T-helper 17 cell (primary cell): ENCODE measurements at places on chromosomes 16 and 17. TPM values are rescaled to one million over a fixed set of nuclear protein-coding genes. Genes with fewer than 3 reads are reported as not detected.
A peak's percentile ranks its signal among the peaks of the same experiment; 100 is the strongest.

DNA sequence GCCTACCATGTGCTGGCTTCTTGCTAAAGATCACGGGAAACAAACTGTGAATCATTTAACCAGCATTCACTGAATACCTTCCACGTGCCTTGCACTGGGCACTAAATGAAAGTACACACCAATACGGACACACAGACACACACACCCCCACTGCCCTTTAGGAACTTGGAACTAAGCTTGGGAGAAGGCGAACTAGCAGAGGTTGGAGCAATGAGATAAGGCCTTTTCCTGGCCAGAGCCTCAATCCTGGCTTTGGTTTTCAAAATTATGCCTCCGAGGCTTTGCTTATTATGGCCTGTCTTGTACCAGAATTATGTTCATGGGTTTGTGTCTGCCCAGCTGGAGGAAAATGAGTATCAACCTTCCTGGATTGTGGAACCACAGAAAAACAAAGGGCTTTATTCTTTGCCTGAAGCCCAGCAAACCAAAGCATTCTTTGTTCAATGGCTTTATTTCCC lies 32.3 kb downstream of the CPPED1 start:
- no peak for DNase-seq
- H3K27me3 ChIP-seq, result no peaks in the 10 kb centered on the region
- peaks cover 9% of the 10 kb centered on the region for H3K36me3 ChIP-seq

DNA sequence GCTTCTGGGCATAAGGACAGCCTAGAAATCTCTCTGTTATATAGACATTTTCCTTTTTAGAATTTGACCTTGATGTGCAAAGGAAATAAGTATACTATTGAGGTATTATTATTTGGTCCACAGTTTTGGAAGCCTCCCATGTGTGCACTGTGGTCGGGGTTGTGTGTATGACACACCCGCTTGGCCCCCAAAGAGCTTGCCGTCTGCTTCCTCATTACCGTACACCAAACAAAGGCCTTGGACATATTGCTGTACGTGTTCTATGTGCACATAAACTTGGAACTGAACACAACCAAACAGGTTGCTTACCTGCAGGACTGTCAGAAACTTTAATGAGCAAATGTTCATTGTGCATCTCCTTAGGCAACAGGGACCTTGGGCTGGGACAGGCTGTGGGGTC lies 38.2 kb downstream of the METRNL start:
- H3K36me3 ChIP-seq, result peaks cover 3% of the 10 kb centered on the region
- H3K4me1 ChIP-seq, result peaks cover 16% of the 10 kb centered on the region
- H3K27ac ChIP-seq, result no peak overlapping the region
- no peak overlapping the region for H3K4me3 ChIP-seq

- H3K27ac ChIP-seq, result no peak overlapping the region
- H3K4me3 ChIP-seq, result no peak overlapping the region
- no peaks in the 10 kb centered on the region for H3K36me3 ChIP-seq
- H3K4me1 ChIP-seq, result no peaks in the 10 kb centered on the region
- no peak for DNase-seq
These were observed 162.1 kb upstream of the MPHOSPH6 start for GRCh38 chr16:82331974-82332750.

DNA sequence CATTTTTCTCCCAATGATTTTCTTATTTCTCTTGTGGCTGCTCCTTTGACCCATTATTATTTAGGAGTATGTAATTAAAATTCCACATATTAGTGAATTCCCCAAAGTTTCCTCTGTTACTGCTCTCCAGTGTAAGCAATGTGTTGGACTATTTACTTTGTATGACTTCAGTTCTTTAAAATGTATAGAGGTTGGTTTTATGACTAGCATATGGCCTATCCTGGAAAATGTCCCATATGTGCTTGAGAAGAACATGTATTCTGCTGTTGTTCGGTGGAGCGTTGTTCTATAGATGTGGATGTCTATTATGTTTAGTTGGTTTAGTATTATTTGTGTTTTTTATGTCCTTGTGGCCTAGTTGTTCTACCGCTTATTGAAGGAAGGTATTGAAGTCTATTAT lies 6.0 kb upstream of the NT5M start:
- no peaks in the 10 kb centered on the region for H3K4me1 ChIP-seq
- H3K4me3 ChIP-seq, result no peak overlapping the region
- no peaks in the 10 kb centered on the region for H3K36me3 ChIP-seq

- peaks cover 4% of the 10 kb centered on the region for H3K27me3 ChIP-seq
- H3K4me1 ChIP-seq, result no peaks in the 10 kb centered on the region
- no peak overlapping the region for H3K27ac ChIP-seq
These were observed 415.0 kb upstream of the MAF start for GRCh38 chr16:80015566-80015965.

DNA sequence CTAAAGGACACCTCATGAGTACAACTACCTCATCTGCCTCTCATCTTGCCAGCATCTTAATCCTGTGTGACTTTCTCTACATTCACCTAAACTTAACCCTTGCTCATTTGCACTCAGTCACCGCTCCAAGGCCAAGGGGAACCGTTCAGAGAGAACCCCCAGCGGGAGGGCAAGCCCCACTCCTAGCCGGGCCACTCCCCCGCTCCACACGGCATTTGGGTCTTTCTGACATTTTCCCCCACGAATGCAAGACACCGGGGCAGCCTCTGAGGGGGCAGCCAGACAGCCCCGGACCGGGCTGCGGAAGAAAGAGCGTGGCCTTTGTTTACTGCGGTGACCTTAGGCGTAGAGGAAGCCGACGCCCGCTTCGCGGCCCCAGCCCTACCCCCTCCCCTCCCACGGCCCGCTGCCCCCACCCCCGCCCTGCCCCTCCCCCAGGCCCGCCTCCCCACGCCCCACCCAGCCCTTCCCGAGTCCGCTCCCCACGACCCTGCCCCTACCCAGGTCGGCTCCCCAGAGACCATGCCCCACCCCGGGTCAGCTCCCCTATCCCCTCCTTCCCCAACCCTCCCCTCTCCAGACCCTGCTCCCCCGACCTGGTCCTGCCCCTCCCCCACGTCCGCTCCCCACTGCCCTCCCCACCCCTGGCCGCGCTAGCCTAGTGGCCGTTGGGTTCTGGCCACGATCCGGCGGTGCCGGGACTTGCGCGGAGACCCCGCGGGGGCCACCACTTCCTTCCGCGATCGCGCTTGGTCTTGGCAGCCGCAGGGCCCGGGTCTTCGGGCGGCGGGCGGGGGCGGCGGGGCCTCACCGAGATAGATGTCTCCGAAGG lies 789 bp downstream of the CSNK1D start:
- DNase-seq, result peak; percentile 32
- peaks cover 5% of the 10 kb centered on the region for H3K36me3 ChIP-seq
- no peaks in the 10 kb centered on the region for H3K27me3 ChIP-seq
- H3K4me1 ChIP-seq, result peaks cover 38% of the 10 kb centered on the region
- H3K4me3 ChIP-seq, result peak overlapping the region; percentile 97
- peak overlapping the region; percentile 93 for H3K27ac ChIP-seq

DNA sequence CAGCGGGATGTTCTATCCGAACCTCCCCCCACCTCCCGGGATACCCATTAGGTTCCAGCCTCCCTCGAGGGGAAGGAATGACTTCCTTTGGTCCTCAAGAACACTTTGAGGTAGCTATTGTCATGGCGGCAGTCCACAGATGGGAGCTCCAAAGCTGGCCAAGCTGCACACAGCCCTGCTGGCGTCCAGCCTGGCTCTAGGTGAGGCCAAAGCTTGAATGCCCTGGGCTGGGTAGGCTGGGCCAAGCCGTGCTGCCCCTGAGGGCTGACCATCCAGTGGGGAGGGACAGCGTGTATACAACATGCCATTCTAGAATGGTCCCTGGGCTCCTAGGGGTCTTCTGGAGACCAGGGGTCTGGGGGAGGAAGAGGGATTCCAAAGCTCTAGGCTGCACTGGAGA lies 43.5 kb downstream of the PEMT start:
- no peak overlapping the region for H3K4me3 ChIP-seq
- no peak overlapping the region for H3K27ac ChIP-seq
- DNase-seq, result no peak
- peaks cover 6% of the 10 kb centered on the region for H3K4me1 ChIP-seq
- no peaks in the 10 kb centered on the region for H3K27me3 ChIP-seq

DNA sequence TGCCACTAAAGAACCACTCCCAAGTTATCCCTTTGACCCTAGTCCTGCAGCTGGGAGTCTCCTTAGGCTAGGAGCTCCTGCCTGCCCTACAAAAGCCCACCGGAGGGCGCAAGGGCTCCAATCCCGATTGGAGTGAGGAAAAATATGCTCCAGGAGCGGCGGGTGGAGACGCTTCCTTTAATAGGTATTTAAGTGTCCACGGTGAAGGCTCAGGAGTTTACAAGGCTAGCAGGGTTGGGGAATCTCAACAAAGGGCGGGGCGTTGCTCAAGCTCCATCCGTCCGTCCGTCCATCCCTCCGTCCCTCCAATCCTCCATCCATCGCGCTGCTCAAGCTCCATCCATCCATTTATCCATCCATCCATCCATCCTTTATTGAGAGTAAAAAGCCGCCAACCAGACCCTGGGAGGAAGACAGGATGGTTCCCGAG lies 556 bp upstream of the SPNS1 start:
- H3K27me3 ChIP-seq, result no peaks in the 10 kb centered on the region
- H3K36me3 ChIP-seq, result peaks cover 2% of the 10 kb centered on the region
- H3K4me3 ChIP-seq, result peak overlapping the region; percentile 98

- no peak overlapping the region for H3K27ac ChIP-seq
- no peaks in the 10 kb centered on the region for H3K36me3 ChIP-seq
- no peak overlapping the region for H3K4me3 ChIP-seq
- peaks cover 2% of the 10 kb centered on the region for H3K4me1 ChIP-seq
- no peaks in the 10 kb centered on the region for H3K27me3 ChIP-seq
These were observed 85.0 kb upstream of the ATF7IP2 start for GRCh38 chr16:10300905-10301304.

DNA sequence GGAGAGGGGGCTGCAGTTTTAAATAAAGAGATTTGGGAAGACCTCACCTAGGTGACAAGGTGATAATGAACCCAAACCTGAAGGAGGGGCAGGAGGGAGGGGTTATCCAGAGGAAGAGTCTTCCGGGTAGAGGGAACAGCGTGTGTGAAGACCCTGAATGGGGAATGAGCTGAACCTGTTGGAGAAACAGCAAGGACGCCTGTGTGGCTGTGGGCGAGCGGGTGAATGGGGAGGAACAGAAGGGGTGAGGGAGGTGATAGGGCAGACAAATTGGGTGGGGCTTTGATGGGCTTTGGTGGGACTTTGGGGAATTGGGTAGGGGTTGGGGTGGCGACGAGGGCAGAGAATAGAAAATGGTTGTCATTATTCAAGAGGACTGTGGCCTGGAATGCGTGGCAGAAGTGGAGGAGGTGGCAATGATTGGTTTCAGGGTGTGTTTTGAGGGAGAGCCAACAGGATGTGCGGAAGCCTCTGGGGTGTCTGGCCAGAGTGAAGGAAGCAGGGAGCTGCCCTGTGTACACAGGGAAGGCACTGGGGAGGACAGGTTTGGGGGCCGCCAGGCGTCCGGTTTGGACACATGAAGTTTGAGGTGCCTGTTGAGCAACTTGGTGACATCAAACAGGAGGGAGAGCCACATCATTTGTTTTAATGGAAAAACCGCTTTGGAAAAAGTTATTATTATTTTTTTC lies 48.7 kb downstream of the NKD1 start:
- no peaks in the 10 kb centered on the region for H3K36me3 ChIP-seq
- no peak overlapping the region for H3K27ac ChIP-seq
- H3K4me1 ChIP-seq, result peaks cover 12% of the 10 kb centered on the region
- DNase-seq, result no peak
- H3K4me3 ChIP-seq, result no peak overlapping the region

GRCh38 chr16:77885571-77886295 lies 97.4 kb downstream of the VAT1L start:
- H3K27ac ChIP-seq, result no peak overlapping the region
- no peaks in the 10 kb centered on the region for H3K36me3 ChIP-seq
- H3K4me3 ChIP-seq, result no peak overlapping the region
- no peaks in the 10 kb centered on the region for H3K4me1 ChIP-seq
- no peak for DNase-seq

DNA sequence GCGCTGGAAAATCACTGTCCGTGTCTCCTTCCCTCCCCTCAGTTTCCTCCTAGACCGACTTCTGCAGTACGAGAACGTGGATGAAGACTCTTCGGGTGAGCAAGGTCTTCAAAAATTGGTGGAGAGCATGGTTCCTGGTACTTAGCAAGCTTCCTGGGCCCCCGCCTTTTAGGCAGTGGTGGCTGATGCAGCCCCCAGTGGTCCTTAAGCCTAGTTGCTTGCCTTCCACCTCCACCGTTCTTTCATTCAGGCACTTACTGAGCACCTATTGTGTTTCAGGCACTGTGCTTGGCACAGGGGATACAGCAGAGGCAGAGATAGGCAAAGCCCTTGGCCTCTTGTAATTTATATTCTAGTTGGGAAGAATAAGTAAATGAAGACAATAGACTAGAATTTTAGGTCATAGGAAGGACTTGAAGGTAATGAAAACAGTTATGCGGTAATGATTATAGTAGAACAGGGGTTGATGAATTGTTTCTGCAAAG lies 767 bp downstream of the INO80E start:
- H3K27ac ChIP-seq, result peak overlapping the region; percentile 94
- no peak for DNase-seq
- peaks cover 28% of the 10 kb centered on the region for H3K4me1 ChIP-seq
- peaks cover under 1% of the 10 kb centered on the region for H3K36me3 ChIP-seq
- H3K4me3 ChIP-seq, result peak overlapping the region; percentile 98

DNA sequence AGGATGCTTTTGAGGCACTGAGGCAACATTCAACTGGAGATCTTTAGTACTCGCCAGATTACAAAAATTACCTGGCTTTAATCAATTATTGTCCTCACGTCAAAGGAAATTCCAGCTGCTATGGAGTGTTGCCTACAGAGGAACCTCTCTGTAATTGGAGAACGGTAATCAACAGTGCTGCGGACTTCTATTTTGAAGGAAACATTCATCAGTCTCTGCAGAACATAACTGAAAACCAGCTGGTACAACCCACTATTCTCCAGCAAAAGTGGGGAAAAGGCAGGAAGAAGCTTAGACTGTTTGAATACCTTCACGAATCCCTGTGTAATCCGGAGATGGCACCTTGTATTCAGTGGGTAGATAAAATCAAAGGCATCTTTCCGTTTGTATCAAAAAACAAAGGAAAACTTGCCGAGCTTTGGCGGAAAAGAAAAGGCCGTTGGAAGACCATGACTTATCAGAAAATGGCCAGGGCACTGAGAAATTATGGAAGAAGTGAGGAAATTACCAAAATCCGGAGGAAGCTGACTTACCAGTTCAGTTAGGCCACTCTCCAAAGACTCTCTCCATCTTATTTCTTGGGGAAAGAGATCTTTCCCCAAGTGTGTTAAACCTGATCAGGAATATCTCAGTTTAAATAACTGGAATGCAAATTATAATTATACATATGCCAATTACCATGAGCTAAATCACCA lies 3.0 kb downstream of the SLC35G3 start:
- no peaks in the 10 kb centered on the region for H3K36me3 ChIP-seq
- peaks cover 20% of the 10 kb centered on the region for H3K4me1 ChIP-seq

Gene ITGAX
- total RNA-seq, result 16.0 TPM

Gene CCL7
- total RNA-seq, result not detected

Gene SMPD3
- total RNA-seq, result 0.70 TPM

Gene FOXF1
- not detected for total RNA-seq

Gene CDRT15L2
- not detected for total RNA-seq

Gene OTOP2
- not detected for total RNA-seq

Gene CD300H
- not detected for total RNA-seq

Gene TMEM88
- total RNA-seq, result 31.0 TPM

Gene DNASE1L2
- 0.37 TPM for total RNA-seq
